ENCODE measurements at places on chromosomes 13 and 19. TPM values are rescaled to one million over a fixed set of nuclear protein-coding genes. Genes with fewer than 3 reads are reported as not detected.
A peak's percentile ranks its signal among the peaks of the same experiment; 100 is the strongest.

DNA sequence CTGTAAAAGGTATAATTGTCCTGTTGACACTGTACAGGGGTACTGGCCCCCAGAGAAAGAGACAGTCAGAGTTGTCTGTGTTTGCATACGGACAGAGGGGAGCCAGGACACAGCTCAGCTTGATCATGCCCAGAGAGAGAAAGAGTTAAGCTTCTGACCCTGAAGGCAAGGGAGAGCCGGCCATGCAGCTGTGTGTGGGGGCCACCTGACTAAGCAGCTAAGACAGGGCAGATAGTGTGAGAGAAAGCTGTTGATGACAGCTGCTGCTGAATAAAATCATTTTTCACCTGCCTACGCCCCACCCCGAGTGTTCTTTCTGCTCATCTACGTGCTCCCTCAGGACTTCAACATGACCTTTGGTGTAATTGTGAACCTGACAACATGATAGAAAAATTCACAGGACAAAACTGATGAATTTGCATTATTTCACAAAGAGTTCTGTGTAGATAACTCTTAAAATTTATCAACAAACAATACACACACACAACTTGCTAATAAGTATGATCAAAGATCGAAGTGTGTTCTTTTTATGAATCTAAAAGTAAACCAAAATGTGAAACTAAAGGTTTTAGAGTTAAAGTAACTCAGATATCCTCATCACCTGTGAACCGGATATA lies 1294.3 kb upstream of the ATXN8OS start:
- DNase-seq, result no peak

- DNase-seq, result no peak
These were observed 109.6 kb downstream of the STARD13 start for GRCh38 chr13:33175991-33176390.

- no peak for DNase-seq
These were observed 10.0 kb upstream of the UQCR11 start for GRCh38 chr19:1615156-1615765.

GRCh38 chr13:35992964-35993363 lies 138.2 kb downstream of the DCLK1 start:
- DNase-seq, result no peak

GRCh38 chr19:17041976-17042375 lies 15.4 kb upstream of the CPAMD8 start:
- no peak for DNase-seq

- no peak for DNase-seq
These were observed 20.0 kb upstream of the ZNF841 start for GRCh38 chr19:52115526-52116053.

DNA sequence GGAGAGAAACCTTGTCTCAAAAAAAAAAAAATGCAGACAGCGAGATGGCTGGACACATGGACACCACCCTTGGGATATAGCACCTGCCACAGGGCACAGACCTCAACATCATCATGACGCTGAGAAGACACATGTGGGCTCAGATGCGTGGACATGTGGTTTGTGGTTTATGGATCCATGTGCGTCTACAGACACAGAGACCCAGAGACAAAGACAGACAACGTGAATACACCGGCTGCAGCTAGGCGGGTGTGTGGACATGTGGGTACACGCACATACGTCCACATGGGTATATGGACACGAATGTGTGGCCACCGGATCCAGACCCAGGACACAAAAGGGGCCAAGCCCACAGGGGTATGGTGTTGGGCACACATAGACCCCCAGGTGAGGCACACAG lies 1.3 kb downstream of the TNFSF14 start:
- peak; percentile 58 for DNase-seq

SIGLEC12 gene
- total RNA-seq, result 1.2 TPM

NLRP5 gene
- total RNA-seq, result not detected

Measured in activated CD4-positive, alpha-beta T cell treated with anti-CD3 and anti-CD28 coated beads for 36 hours (primary cell).